ENCODE measurements at places on chromosomes 6 and 20. TPM values are rescaled to one million over a fixed set of nuclear protein-coding genes. Genes with fewer than 3 reads are reported as not detected.

The CNKSR3 gene
- polyA plus RNA-seq: 25.8 TPM

The BIRC7 gene
- polyA plus RNA-seq: 2.6 TPM

The TXLNB gene
- 1.2 TPM for polyA plus RNA-seq

The RBBP9 gene
- 22.5 TPM for polyA plus RNA-seq

The TMEM244 gene
- polyA plus RNA-seq: not detected

The IPCEF1 gene
- 2.2 TPM for polyA plus RNA-seq

The SYNDIG1 gene
- 2.0 TPM for polyA plus RNA-seq

The COL21A1 gene
- polyA plus RNA-seq: 9.9 TPM

The TRAPPC3L gene
- polyA plus RNA-seq: 0.18 TPM

The THBS2 gene
- polyA plus RNA-seq: 10.7 TPM

The EYS gene
- 0.76 TPM for polyA plus RNA-seq

The PTGIS gene
- polyA plus RNA-seq: 13.5 TPM

The TMEM217 gene
- 1.5 TPM for polyA plus RNA-seq

The SLC22A23 gene
- polyA plus RNA-seq: 34.7 TPM

The CLPSL2 gene
- not detected for polyA plus RNA-seq

The BMP2 gene
- 15.2 TPM for polyA plus RNA-seq

The SOX4 gene
- polyA plus RNA-seq: 32.0 TPM

The FRK gene
- 10.7 TPM for polyA plus RNA-seq

The KHDC1L gene
- polyA plus RNA-seq: 0.13 TPM

The JPH2 gene
- polyA plus RNA-seq: 15.6 TPM

The PCMT1 gene
- polyA plus RNA-seq: 78.3 TPM

The FAM162B gene
- 0.73 TPM for polyA plus RNA-seq

The DNAH8 gene
- 0.01 TPM for polyA plus RNA-seq

The BHLHE23 gene
- polyA plus RNA-seq: not detected

The RAET1E gene
- polyA plus RNA-seq: 0.61 TPM

The FBXO30 gene
- 11.9 TPM for polyA plus RNA-seq

The GPLD1 gene
- 2.2 TPM for polyA plus RNA-seq

The KIAA1755 gene
- 8.4 TPM for polyA plus RNA-seq

The STX11 gene
- 2.6 TPM for polyA plus RNA-seq

The EBF4 gene
- 12.2 TPM for polyA plus RNA-seq

The SLC17A9 gene
- polyA plus RNA-seq: 8.1 TPM

The BTNL2 gene
- polyA plus RNA-seq: 0.18 TPM

The TRIM31 gene
- polyA plus RNA-seq: 5.7 TPM

The EFCAB8 gene
- polyA plus RNA-seq: 0.25 TPM

The ECHDC1 gene
- 67.3 TPM for polyA plus RNA-seq

The RPN2 gene
- polyA plus RNA-seq: 177 TPM

The HUS1B gene
- polyA plus RNA-seq: 0.34 TPM

The TIAM2 gene
- 16.3 TPM for polyA plus RNA-seq

The ZC3H12D gene
- polyA plus RNA-seq: 3.5 TPM

The SNTA1 gene
- polyA plus RNA-seq: 9.2 TPM

The GHRH gene
- polyA plus RNA-seq: 0.79 TPM

The DEFB124 gene
- polyA plus RNA-seq: 0.21 TPM

The ESR1 gene
- polyA plus RNA-seq: 0.63 TPM

The SLC39A7 gene
- 95.2 TPM for polyA plus RNA-seq

The ZNF831 gene
- 0.31 TPM for polyA plus RNA-seq

Measured in large intestine (tissue), 12 donors.